T-cell (primary cell): ENCODE measurements at places on chromosomes 2 and 18. TPM values are rescaled to one million over a fixed set of nuclear protein-coding genes. Genes with fewer than 3 reads are reported as not detected.

The MYCN gene
- total RNA-seq, result 0.25 TPM

The MEP1B gene
- total RNA-seq, result not detected

The POTEE gene
- 0.28 TPM for total RNA-seq

The SCN2A gene
- not detected for total RNA-seq

The CPO gene
- 0.30 TPM for total RNA-seq

The RND3 gene
- 0.90 TPM for total RNA-seq

GRCh38 chr2:240873805-240874714 lies 5.4 kb downstream of the AGXT start:
- no peaks in the 10 kb centered on the region for H3K4me1 ChIP-seq
- no peak for DNase-seq
- no peak overlapping the region for H3K27ac ChIP-seq
- H3K36me3 ChIP-seq, result no peaks in the 10 kb centered on the region

DNA sequence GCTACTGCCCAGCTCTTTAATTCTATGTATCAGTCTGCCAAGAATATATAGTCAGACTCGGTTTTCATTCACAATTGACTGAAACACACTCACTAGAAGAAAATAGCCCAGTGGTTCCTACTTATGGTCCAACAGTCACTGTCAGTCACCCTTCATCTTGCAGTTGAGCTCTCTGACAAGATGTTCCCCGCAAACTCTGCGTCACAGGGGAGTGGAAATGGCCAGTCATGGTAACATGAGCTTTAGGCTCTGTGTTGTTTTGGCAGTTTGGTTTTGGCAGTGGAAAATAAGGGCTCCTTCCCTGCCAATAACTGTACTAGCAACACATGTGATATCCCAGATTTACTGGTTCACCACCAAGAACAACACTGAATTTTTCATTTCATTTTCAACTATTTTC lies 122.5 kb downstream of the PRPF40A start:
- H3K27ac ChIP-seq, result no peak overlapping the region
- no peaks in the 10 kb centered on the region for H3K27me3 ChIP-seq
- H3K4me1 ChIP-seq, result no peaks in the 10 kb centered on the region
- no peaks in the 10 kb centered on the region for H3K36me3 ChIP-seq
- no peak overlapping the region for H3K4me3 ChIP-seq

DNA sequence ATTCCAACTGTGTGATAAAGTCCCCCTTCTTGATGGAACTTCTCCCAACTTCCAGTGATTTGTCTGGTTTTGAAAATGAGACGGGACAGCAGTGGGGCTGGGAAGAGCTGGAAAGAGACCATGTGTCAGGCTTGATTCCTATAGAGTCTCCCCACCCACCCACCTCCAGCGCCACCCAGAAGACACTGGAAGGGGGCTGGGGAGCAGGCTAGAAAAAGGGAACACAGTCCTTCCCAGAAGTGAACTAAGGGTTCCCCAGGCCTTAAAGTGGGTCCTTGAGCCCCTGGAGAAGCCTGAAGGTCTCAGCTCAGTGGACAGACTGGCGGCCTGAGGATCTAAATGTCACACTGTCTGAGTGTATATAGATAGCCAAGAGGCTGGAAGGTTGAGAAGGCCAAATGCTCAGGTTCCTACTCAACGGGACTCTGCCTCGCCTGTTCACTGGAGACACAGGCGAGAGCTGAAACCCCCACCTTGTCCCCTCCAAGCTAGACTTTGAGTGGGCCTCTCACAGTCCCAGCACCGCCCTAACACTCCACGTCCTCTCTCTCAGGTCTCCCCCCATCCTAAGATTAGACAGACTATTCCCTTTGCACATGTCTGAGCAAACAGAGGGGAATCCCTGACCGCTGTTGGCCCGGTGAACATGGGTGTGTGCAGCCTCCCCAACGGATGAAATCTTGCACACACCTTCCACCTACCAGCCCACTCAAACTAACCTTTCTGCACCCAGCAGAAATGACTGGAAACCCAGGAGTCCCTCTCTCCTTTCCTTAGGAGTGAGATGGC lies 1.6 kb downstream of the PKDCC start:
- no peak overlapping the region for H3K27ac ChIP-seq
- no peaks in the 10 kb centered on the region for H3K36me3 ChIP-seq
- peaks cover 14% of the 10 kb centered on the region for H3K4me1 ChIP-seq
- no peak for DNase-seq

DNA sequence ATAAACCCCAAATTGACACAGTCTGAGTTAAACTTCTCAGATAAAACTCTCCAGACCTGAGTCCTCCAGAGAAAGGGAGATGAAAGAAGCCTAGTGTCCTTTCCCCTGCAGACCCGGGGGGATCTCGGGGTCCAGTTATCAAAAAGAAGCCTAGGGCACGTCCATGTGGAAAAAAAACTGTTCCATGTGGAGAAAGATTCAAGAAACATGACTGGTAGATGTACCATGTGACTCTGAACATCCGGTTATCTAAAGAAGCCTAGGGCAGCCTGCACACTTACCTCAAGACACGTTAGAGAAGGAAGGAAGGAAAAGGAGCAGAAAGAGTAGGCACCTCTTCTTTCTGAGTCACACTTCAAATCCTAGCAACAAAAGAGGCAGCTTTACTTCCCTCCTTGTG lies 421.0 kb downstream of the LRATD1 start:
- H3K4me3 ChIP-seq, result no peak overlapping the region
- H3K36me3 ChIP-seq, result no peaks in the 10 kb centered on the region
- no peaks in the 10 kb centered on the region for H3K27me3 ChIP-seq
- no peak overlapping the region for H3K27ac ChIP-seq
- DNase-seq, result no peak

GRCh38 chr2:64770781-64771334 lies 117.1 kb upstream of the SERTAD2 start:
- no peaks in the 10 kb centered on the region for H3K27me3 ChIP-seq
- DNase-seq, result no peak
- no peak overlapping the region for H3K4me3 ChIP-seq
- H3K4me1 ChIP-seq, result peaks cover 7% of the 10 kb centered on the region

- H3K4me3 ChIP-seq, result no peak overlapping the region
- peaks cover 2% of the 10 kb centered on the region for H3K4me1 ChIP-seq
- DNase-seq, result no peak
- H3K27me3 ChIP-seq, result no peaks in the 10 kb centered on the region
Observed at GRCh38 chr18:76524900-76525698, 30.1 kb upstream of the ZNF516 start.

GRCh38 chr18:45161850-45162249 lies 453.4 kb upstream of the SLC14A2 start:
- H3K36me3 ChIP-seq, result no peaks in the 10 kb centered on the region
- H3K27ac ChIP-seq, result no peak overlapping the region
- H3K4me1 ChIP-seq, result no peaks in the 10 kb centered on the region

GRCh38 chr2:26979741-26980140 lies 9.3 kb downstream of the MAPRE3 start:
- no peak overlapping the region for H3K4me3 ChIP-seq
- H3K36me3 ChIP-seq, result no peaks in the 10 kb centered on the region
- no peaks in the 10 kb centered on the region for H3K27me3 ChIP-seq
- no peak for DNase-seq
- no peak overlapping the region for H3K27ac ChIP-seq

- no peaks in the 10 kb centered on the region for H3K36me3 ChIP-seq
- no peaks in the 10 kb centered on the region for H3K27me3 ChIP-seq
- DNase-seq, result no peak
- no peaks in the 10 kb centered on the region for H3K4me1 ChIP-seq
- H3K27ac ChIP-seq, result no peak overlapping the region
- no peak overlapping the region for H3K4me3 ChIP-seq
Observed at GRCh38 chr2:6637330-6637729, 228.4 kb downstream of the CMPK2 start.
